T-helper 9 cell (primary cell): ENCODE measurements at places on chromosomes 2 and 18.

DNA sequence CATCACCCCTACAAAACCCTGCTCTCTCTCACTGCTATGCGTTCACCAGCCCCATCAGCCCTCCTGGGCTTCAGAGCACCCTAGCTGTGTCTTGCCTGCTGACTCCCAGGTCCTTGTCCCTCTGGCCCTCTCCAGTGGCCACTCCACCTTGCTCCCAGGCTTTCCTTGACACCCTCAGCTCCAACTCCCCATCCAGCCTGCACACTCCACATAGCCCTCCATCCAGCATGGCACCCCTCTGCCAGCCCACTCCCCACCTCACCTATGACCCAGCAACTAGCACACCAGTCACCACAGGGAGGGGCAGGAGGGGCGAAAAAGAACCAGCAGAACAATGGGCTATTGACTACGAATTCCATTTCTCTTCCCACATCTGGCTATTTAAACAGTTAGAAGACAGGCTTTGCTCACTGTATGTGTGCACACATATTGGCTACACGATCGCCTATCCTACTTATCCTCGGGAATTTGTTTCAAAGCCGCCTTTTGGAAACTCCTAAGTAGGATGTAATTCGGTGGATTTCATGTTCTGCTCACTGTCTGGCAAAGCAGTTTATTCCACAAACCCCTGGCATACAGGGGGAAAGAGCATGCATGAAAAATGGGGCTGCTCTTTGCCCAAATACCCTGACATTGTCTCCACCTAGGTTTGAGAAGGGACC is 195.3 kb downstream of the SMAD2 start:
- DNase-seq: no peak

GRCh38 chr2:200782251-200782650 is 29.5 kb upstream of the BZW1 start:
- DNase-seq: no peak

DNA sequence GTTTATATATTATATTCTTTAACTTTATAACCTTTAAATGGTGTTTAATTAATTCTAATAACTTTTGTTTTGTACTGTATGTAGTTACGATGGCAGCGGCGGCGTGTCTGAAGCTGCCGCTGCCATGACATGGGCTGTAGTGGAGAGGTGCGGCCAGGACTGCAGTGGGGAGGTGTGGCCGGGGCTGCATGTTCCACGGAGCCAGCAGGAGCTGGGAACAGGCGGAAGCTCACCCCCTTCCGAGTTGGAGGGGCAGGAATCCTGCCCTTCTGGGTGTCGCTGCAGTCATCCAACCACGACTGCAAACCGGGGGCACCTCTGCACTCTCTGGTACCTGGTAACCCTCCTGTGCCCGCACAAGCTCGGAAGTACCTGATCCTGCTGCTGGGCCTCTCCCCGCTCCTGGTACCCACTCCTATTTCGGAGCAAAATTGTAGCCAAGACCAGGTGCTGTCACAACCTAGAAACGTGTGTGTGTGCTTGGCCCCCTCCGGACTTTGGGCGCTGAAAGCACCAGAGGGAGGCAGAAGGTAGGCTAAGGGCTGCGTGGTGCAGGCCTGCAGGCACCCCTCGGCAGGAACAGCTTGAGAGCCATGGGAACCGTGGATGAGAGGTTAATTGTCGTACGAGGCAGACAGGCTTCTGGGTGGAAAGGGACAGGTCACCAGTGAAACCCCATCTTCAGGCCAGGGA is 1329.7 kb upstream of the SLC39A10 start:
- no peak for DNase-seq

DNA sequence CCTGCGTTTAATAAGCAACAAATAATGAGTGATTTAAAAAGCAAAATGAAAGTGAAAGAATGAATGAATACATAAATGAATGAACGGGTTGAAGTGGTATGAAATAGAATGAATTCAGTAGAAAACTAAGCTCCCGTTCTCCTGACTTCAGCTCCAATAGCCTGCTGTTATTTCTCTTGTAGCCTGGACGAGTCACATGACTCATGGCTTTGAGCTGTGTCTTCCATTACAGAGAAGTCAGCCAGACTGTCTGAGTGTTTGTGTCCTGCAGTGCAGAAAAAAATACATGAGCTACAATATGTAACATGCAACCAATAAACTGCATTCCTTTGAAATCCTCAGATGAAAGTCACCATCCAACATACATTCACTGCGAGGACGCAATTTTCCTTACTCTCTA is 21.2 kb downstream of the SCG2 start:
- no peak for DNase-seq

- DNase-seq: no peak
Observed at GRCh38 chr2:6730649-6731532, 134.8 kb downstream of the CMPK2 start.

- DNase-seq: no peak
Observed at GRCh38 chr2:67650291-67651133, 253.4 kb downstream of the ETAA1 start.

GRCh38 chr18:41324020-41324791 is 630.8 kb upstream of the PIK3C3 start:
- DNase-seq: no peak

- no peak for DNase-seq
Observed at GRCh38 chr2:147382322-147382948, 462.4 kb upstream of the ACVR2A start.

- DNase-seq: no peak
Observed at GRCh38 chr2:219469186-219469724, 29.4 kb upstream of the GMPPA start.

GRCh38 chr2:147081831-147082230 is 763.0 kb upstream of the ACVR2A start:
- no peak for DNase-seq

GRCh38 chr2:230865307-230865765 is 594 bp downstream of the ITM2C start:
- no peak for DNase-seq

- no peak for DNase-seq
Observed at GRCh38 chr2:102139851-102140250, 2.7 kb upstream of the IL1R1 start.

DNA sequence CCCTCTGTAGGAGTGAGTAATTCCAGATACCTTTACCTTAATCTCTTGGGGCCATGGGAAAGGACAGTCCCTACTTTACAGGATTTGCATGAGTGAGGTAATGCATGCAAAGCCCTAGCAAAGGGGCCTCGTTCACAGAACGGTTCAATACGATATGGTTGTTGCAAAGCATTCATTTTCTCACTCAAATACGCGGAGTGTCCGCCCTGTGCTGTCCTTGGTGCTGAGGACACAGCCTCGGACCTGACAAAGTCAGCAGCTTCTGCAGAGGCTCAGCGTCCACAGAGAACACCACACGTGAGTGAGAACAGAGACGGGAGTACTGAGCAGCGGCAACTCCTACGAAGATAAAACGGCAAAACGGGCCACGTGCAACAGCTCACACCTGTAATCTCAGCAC is 125.7 kb downstream of the EIPR1 start:
- no peak for DNase-seq

GRCh38 chr2:207351171-207351570 is 178.6 kb upstream of the CREB1 start:
- DNase-seq: no peak

GRCh38 chr18:48476550-48476917 is 62.3 kb upstream of the CTIF start:
- no peak for DNase-seq

DNA sequence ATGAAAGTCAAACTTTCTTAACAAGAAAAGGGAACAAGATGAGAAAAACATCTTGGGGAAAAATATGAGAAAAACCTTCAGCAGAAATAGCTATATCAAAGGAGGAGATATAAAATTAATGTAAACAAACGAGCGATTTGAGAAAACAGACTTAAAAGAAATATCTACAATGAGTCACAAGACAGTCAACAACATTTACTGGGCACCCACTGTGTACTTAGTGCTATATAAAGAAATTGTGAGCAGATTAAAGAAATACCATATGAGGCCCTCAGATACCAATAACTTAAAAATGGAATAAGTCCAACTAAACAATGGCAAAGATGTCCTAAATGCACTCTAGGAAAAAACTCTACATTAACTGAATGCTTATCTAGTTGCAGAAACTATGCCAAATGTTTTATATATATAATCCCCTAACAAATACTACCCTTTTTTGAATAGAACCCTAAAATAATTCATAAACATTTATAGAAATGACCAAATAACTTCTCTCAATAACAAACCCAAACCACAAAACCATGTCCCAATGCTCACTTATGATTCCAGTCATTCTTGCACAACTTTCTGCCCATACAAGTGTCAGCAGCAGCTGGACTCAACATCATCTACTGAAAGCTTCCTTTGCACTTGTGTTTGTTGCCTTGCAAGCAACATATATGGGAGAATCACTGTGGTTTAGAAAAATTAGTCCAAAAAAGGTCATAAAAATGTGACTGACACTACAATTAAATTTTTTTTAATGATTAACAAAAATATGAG is 83.5 kb downstream of the COBLL1 start:
- DNase-seq: no peak
